ENCODE measurements at places on chromosomes 13 and 19.

DNA sequence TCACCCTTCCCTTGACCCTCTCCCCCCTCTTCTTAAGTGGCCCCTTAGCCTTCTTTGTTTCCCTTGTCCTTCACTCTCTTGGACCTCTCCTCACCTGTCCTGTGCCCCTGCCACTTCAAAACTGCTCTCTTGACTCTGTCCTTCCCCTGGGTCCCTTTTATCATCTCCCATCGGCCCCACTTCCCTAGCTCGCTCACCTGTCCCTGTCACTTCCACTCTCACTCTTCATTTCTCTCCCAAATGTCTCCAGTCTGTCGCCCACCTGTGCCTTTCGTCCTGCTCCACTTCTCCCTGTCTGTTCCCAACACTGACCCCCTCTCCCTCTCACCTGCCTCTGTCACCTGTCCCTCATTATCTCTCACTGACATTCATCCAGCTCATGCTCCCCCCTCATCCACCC, 699 bp downstream of the IFNL1 start:
- DNase-seq = no peak

GRCh38 chr19:55068950-55069864, 6.3 kb upstream of the RDH13 start:
- DNase-seq = no peak

- no peak for DNase-seq
Measured at GRCh38 chr19:7928334-7928706, 2.4 kb upstream of the CTXN1 start.

- no peak for DNase-seq
Measured at GRCh38 chr19:58355908-58356765, 2.8 kb upstream of the A1BG start.

GRCh38 chr19:29871143-29871542, 59.4 kb downstream of the CCNE1 start:
- DNase-seq = no peak
